Breast epithelium (tissue), 4 donors: ENCODE measurements at places on chromosomes 5 and 9. TPM values are rescaled to one million over a fixed set of nuclear protein-coding genes. Genes with fewer than 3 reads are reported as not detected.

NR4A3 gene
- 1.3 TPM for total RNA-seq

DNA sequence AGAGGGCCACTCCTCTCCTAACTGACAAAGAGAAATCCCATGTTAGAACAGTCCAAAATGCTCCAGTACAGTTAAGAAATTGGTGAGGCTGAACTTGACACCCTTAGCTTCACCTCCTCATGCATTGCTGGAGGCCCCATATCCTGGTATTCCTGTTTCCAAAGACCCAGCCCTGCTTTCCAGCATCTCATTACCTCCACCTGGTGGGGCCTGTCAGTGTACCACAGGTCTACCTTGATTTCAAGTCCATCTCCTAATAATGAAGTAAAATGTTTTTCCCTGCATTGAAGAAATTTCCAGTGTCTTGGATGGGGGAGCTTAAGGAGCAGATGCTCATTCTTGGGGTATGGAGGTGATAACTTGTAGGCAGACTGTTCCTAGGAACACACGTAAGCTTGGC is 70.6 kb upstream of the S1PR3 start:
- DNase-seq, result no peak

DNA sequence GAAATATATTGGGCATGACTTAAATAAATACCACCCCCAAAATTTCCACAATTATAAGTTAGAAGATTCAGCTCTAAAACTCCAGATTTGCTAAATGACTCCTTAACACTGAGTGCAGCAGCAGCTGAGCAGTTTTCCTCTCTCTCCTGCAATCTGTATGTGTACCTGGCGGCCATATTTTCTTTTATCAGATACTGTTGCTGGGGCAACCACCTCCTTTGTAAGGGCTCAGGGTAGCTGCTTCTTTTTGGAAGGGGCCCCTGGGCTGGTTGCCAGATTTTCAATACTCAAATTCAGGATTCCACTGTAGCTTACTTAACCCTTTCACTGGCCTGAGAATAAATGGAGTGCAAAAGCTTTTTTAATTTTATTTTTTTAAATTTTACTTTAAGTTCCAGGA is 197.0 kb downstream of the TAF11L14 start:
- DNase-seq, result no peak

DNA sequence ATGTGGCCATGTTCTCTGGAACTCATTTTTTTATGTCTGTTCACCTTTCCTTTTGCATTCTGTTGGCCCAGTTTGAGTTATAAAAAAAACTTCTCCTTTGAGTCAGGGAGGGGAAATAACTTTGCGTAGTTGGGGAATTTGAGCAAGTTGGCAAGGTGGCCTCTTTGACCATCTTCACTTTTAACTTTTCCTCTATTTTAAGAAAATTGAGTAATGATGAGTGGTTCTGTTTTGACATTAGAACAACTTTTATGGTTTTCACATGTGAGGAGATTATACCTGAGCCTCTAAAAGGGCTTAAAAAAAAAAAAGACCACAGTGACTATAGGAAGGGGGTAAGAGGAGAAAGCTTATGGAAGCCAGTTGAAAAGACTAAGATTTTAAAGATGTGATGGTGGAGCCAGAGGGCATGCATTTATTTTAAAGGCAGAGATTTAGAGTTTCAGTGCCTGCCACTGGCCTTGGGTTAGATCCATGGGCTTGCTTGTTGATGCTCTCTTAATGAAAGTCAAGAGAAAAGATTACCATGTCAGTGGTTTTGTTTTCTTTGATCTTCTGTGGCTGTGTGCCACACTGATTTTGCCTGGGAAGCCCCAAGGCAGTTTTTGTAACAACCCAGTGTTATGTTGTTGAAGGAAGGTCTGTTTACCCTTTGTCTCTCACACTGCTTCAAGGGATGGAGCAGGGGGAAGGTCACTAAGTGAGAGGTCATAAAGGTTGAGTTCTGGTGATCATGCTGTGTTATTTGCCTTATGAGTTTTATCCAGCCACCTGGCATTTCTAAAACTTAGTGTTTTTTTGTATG is 219.7 kb upstream of the CD180 start:
- no peak for DNase-seq

- DNase-seq, result no peak
Measured at GRCh38 chr5:135004376-135004775, 29.7 kb downstream of the PITX1 start.

GRCh38 chr5:103624035-103624480 is 61.5 kb upstream of the NUDT12 start:
- no peak for DNase-seq
